ENCODE measurements at places on chromosomes 11 and 22.
A peak's percentile ranks its signal among the peaks of the same experiment; 100 is the strongest.

GRCh38 chr11:94326947-94327346 lies 22.6 kb downstream of the IZUMO1R start:
- DNase-seq = no peak

DNA sequence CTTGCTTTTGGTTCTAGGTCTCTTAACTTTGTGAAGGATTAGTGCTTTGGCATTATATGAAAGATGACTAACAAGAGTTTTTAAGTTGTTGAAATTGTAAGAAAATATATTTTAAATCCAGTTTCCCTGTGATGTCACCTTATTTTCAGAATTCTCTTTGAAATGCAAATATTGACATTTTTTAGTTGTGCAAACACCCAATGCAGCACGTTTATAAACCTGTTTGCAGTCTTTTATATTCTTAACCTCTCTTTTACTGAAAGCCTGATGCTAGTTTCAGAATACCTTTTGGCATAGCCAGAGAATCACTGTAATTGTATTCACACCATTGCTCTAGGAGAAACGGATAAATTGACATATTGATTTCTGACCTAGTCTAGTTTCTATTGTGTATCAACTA lies 42.8 kb upstream of the SLC37A2 start:
- DNase-seq = no peak

DNA sequence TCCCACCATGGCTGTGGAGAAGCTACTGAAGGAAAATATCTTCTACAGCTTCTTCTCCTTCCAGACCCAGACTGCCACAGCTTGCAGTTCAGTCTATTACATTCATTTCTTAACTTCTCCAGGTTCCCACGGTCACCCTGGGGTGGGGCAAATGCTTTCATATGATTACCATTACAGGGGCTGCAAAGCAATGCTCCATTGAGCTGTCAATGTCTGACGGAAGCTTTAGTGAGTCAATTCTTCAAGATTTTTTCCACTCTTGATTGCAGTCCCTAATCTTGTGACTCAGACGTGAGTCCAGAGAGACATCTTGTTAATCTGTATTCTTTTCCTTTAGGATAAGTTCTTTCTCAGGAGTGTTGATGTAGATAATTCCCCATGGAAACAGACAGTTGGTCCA lies 233.4 kb upstream of the DDI1 start:
- DNase-seq = no peak

DNA sequence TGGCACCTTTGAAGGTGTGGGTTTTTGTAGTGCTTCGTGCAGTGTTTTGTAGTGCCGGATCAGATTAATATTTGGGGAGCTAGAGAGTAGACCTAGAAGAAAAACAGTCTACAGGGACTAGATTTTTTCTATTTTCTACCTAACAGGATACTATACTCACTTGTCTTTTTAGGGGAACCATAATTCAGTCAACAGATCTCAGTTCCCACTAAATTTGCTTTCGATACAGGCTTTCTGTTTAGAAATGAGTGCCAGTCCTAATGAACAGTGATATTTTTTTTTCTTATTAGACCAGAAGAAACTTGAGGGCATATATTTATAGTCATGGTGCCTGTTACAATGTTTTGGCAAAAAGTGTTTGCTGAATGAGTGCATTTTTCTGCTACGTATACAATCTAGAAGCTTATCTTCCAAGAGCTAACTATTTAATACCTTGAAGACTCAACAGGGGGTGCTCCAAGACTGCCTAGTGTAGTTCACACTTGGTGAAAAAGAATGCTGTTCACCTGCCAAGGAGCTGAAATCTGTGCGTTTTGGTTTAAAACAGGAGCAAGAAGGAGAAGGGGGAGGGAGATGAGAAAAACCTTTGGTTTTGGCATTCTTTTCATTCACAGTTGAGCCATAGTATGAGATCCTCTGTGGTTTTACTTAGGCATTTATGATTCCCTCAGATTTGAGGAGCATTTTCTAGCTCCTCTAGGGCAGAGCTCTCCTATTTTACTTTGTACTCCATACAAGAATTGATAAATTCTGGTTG lies 44.9 kb upstream of the VSTM5 start:
- DNase-seq = peak; percentile 62

DNA sequence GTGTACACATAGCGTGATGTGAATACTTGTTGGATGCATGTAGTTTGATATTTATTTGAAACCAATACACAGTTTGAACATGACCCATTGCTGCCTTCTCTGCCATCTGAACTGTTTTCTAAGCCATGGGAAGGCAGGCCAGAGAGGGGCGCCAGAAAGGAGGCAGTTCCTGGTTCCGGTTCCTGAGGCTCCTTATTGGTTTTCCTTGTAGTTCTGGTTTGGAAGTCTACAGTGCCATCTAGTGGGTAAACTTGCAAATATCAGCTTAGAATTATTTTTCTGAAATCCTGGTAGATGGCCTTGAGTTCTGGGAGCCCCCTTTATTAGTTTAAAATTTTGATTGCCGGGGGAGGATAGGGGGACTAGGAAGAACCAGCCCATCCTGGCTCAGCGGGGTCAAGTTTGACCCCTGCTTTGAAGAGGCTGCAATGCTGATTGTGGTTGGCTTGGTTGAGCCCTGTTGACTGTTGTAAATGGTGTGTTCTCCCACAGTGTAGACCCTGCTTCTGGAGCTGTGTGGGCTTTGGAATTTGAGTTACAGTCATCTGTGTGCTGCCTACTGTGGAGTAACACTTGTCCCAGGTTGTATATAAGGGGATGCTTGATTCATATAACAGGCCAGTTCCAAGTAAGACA lies 48.4 kb downstream of the GRAMD1B start:
- peak; percentile 75 for DNase-seq

DNA sequence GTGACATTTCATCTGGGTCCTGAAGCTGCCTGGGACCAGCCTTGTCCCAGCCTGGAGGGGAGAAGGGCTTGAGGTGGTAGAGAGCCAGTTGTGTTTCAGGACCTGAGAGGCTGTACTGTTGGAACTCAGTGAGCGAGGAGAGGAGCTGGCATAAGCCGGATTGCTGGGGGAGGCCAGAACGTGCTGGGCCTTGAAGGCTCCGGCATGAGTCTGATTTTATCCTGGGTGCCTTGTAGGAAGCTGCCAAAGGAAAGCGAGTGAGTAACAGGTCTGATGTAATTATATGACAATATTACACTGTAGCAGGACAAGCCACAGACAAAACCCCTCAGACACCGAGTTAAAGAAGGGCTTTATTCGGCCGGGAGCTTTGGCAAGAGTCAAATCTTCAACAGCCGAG lies 17.2 kb downstream of the AP2A2 start:
- DNase-seq = peak; percentile 61

DNA sequence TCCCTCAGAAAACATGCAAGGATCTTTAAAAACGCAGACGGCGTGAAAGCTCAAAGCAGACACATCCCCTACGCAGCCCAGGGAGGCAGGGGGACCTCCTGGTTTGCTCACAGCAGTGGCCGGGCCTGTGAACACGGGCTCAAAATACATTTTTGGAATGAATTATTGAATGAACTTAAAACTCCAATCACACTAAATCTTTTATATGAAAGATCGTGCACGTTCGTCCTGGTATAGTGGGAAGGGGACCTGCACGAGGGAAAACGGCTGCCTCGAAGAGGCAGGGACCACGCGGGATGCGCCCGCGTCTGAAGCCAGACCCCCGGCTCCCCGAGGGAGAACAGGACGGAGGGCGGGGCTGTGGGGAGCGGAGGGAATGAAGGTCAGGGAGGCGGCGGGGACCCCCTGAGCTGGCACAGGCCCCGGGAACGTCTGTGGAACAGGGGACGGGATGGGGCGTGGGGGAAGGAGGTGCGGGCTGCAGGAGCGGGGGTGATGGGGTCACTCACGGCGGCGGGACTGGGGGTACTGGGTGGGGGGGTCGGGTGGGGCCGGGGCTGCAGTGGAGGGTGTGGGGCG lies 1.3 kb upstream of the PANX2 start:
- DNase-seq = no peak

Measured in fibroblast of the conjunctiva (primary cell).